ENCODE measurements at places on chromosomes 6 and 20.
A peak's percentile ranks its signal among the peaks of the same experiment; 100 is the strongest.

DNA sequence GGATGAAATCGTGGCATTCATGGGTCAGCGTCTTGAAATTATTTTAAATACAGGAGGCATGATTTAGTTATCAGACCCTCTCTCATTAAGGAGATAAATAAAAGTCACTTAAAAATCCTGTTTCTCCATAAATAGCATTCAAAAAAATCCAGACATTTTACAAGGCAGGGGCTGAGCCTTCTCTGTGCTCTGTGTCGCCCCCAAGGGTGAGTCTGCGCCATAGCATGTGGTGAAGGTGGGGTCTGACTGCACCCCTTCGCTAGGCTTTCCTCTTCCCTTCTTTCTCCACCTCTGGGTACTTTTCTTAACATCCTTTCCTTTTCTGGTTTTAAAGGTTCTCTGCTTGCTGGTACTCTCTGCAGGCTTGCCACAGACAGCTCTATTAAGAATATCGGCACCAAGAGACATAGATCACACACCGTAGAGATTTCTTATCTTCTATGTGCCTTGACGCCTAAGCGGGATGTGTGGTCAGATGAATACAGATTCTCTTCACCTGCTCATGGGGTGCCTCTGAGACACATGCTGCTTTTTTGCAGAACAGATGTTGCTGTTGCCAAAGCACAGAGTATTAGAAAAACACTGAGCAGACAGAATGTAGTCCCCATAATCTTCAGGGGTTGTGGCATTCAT, 20.1 kb upstream of the FAM209A start:
- peaks cover 3% of the 10 kb centered on the region for H3K36me3 ChIP-seq
- H3K4me3 ChIP-seq, result no peak overlapping the region
- H3K4me1 ChIP-seq, result no peaks in the 10 kb centered on the region
- no peak overlapping the region for H3K27ac ChIP-seq

- H3K27ac ChIP-seq, result peak overlapping the region; percentile 4
- peak; percentile 30 for DNase-seq
- no peaks in the 10 kb centered on the region for H3K27me3 ChIP-seq
- no peak overlapping the region for H3K4me3 ChIP-seq
These were observed 9.0 kb downstream of the POLH start for GRCh38 chr6:43584892-43585570.

GRCh38 chr6:107563694-107564588, 74.0 kb downstream of the SOBP start:
- no peaks in the 10 kb centered on the region for H3K36me3 ChIP-seq
- H3K27ac ChIP-seq, result no peak overlapping the region
- H3K4me3 ChIP-seq, result no peak overlapping the region

DNA sequence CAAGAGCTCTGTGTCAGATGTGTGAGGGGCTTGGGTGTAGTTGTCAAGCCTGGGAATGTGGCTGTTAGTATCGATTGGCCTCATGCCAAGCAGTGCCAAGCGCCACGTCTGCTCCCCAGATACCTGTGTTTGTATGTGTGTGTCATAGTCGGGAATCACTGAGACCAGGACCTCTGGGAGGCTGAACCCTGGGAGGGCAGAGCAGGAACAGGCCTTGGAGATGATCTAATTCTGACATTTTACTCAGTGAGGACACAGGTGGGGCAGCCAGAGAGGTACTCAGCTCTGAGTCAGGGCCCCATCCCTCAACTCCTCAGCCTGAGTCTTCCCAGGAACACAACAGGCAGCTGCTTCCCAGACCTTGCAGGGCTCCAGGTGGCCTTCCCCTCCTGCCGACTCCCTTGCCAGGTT, 51.2 kb upstream of the FANCE start:
- no peaks in the 10 kb centered on the region for H3K36me3 ChIP-seq
- no peak overlapping the region for H3K4me3 ChIP-seq
- no peak for DNase-seq
- H3K27ac ChIP-seq, result no peak overlapping the region

GRCh38 chr6:39494998-39495397, 172.5 kb upstream of the KCNK16 start:
- H3K36me3 ChIP-seq, result no peaks in the 10 kb centered on the region
- H3K27me3 ChIP-seq, result no peaks in the 10 kb centered on the region
- H3K4me1 ChIP-seq, result no peaks in the 10 kb centered on the region
- H3K4me3 ChIP-seq, result no peak overlapping the region

DNA sequence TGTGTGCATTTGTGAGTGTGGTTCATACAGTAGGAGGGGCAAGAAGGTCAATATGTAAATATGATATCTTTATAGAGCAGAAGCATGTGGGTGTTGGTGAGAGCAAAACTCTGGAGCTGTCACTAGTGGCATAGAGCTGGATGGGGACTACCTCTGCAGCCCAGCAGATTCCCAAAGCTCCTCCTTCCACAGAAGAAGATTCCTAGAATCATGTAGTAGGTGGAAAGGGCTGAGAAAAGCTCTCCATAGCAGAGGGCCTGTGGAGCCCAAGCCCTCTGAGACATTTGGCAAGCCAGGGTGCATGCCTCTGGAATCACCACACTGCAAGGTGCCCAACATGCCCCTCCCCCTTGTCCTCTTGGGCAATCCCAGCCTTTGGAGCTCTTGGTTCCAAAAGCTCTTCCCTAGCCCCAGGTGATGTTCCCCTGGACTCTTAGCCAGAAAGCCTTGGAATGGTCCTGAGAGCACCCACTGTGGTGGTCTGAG, 233.2 kb downstream of the LRFN2 start:
- no peak overlapping the region for H3K27ac ChIP-seq
- no peak for DNase-seq
- H3K36me3 ChIP-seq, result no peaks in the 10 kb centered on the region
- no peak overlapping the region for H3K4me3 ChIP-seq
- no peaks in the 10 kb centered on the region for H3K4me1 ChIP-seq
- H3K27me3 ChIP-seq, result no peaks in the 10 kb centered on the region

DNA sequence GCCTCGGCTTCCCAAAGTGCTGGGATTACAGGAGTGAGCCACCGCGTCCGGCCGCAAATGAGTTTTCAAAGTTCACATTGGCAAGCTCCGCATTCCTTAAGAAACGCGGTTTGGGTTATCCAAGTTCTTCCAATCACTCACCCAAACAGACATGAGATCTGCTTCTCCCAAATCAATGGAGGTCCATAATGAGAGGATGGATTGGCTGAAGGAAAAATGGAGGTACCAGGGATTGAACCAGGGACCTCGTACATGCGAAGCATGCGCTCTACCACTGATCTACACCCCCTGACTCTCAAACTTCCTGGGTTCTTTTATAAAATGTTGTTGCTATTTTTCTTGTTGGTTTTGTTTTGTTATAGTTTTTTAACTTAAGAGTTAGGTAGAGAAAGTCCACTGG, 170.0 kb downstream of the GPX5 start:
- no peak overlapping the region for H3K4me3 ChIP-seq
- H3K4me1 ChIP-seq, result no peaks in the 10 kb centered on the region
- H3K27me3 ChIP-seq, result peaks cover 35% of the 10 kb centered on the region
- no peak for DNase-seq
- no peak overlapping the region for H3K27ac ChIP-seq
- H3K36me3 ChIP-seq, result no peaks in the 10 kb centered on the region

GRCh38 chr6:139914910-139915309, 540.5 kb upstream of the CITED2 start:
- no peaks in the 10 kb centered on the region for H3K4me1 ChIP-seq
- no peak overlapping the region for H3K4me3 ChIP-seq
- H3K27ac ChIP-seq, result no peak overlapping the region
- no peak for DNase-seq
- no peaks in the 10 kb centered on the region for H3K27me3 ChIP-seq

- H3K27ac ChIP-seq, result no peak overlapping the region
- H3K4me3 ChIP-seq, result no peak overlapping the region
- H3K27me3 ChIP-seq, result no peaks in the 10 kb centered on the region
- no peaks in the 10 kb centered on the region for H3K36me3 ChIP-seq
These were observed 14.9 kb downstream of the RCAN2 start for GRCh38 chr6:46476301-46476700.

GRCh38 chr20:45945678-45946148, 11.2 kb downstream of the PCIF1 start:
- peak overlapping the region; percentile 87 for H3K27ac ChIP-seq
- no peak overlapping the region for H3K4me3 ChIP-seq
- peak; percentile 38 for DNase-seq
- H3K27me3 ChIP-seq, result no peaks in the 10 kb centered on the region
- H3K4me1 ChIP-seq, result peaks cover 47% of the 10 kb centered on the region

GRCh38 chr6:43744491-43744890, 25.5 kb upstream of the VEGFA start:
- H3K36me3 ChIP-seq, result no peaks in the 10 kb centered on the region
- no peak overlapping the region for H3K4me3 ChIP-seq
- DNase-seq, result no peak
- H3K27ac ChIP-seq, result no peak overlapping the region
- no peaks in the 10 kb centered on the region for H3K27me3 ChIP-seq

DNA sequence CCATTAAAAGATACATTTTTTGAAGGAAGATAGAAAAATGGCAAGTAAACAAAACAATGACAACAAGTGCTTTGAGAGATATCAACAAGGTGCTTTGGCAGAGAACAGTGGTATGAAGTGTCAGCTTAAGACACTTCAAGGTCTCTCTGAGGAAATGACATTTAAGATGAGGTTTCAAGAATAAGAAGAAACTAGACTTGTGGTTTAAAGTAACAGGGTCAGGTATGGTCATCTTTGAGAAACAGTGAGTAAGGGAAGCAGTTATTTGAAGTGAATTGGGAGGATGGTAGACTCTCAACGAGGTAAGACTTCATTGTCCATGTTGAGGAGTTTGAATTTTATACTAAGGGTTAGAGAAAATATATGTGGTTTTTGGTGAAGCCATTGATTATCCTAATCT, 77.8 kb downstream of the SYCP2L start:
- H3K27ac ChIP-seq, result no peak overlapping the region
- H3K4me3 ChIP-seq, result no peak overlapping the region
- H3K4me1 ChIP-seq, result no peaks in the 10 kb centered on the region
- no peak for DNase-seq

- peaks cover 11% of the 10 kb centered on the region for H3K4me1 ChIP-seq
- H3K27ac ChIP-seq, result no peak overlapping the region
- no peak overlapping the region for H3K4me3 ChIP-seq
- H3K27me3 ChIP-seq, result peaks cover 40% of the 10 kb centered on the region
- no peak for DNase-seq
- no peaks in the 10 kb centered on the region for H3K36me3 ChIP-seq
These were observed 14.4 kb downstream of the NR2E1 start for GRCh38 chr6:108180266-108180665.

DNA sequence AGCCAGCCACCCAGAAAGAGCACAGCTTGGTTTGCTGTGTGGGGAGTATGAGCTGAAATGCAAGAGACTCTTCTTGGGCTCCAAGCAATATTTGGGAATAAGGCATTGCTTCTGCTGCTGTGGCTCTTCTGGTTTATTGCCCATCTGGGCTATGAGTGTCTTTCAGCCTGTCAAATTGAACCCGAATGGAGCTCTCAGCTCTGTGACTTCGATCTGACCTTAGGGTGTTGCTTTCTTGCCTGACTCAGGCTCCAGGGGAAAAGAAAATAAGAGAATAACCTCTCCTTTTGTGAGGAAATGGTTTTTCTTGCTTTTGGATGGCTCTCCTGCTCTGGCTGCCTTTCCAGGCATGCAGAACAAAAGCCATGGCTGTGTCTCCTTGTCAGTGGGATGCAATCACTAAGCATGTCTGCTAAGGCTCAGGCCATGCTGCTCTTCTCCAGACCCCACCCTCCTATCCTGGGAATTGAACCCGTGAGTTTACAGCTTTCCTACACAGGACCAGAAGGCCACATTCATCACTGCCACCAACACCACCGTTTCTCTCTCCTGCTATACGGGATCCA, 169.4 kb upstream of the JAG1 start:
- H3K4me1 ChIP-seq, result no peaks in the 10 kb centered on the region
- no peak for DNase-seq
- H3K27ac ChIP-seq, result no peak overlapping the region
- H3K4me3 ChIP-seq, result no peak overlapping the region
- no peaks in the 10 kb centered on the region for H3K27me3 ChIP-seq

DNA sequence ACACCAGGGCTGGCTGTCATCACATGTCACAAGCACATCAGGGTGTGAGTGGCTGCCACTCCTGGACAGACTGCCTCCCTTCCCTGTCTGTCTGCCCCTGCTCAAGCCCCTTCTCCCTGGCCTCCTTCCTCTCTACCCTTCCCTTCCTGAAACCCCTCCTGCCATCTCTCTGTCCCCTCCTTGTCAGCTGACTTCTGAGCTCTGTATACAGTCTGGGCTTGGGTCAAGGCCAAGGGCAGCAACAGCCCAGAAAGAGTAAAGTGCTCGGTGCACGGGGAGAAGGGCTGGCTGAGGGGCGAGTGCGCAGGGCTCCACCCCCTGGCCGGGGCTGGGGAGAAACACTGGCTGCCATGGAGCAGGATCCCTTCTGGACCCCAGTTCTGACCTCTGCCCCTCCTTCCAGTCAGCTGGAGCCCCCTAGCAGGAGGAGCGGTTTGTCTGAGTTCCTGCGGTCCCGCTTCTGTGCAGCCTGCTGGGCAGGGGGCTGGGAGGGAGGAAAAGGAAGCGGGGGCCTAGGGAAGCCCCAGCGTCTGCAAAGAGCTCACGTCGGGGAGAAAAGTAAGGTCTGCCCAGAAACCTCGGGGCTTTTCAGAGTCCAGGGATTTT, 2.0 kb downstream of the LKAAEAR1 start:
- H3K4me1 ChIP-seq, result peaks cover 50% of the 10 kb centered on the region
- no peak overlapping the region for H3K4me3 ChIP-seq
- peaks cover 12% of the 10 kb centered on the region for H3K27me3 ChIP-seq
- peak; percentile 40 for DNase-seq
- H3K36me3 ChIP-seq, result no peaks in the 10 kb centered on the region
- H3K27ac ChIP-seq, result no peak overlapping the region

GRCh38 chr6:169428532-169428931, 174.9 kb upstream of the THBS2 start:
- no peak overlapping the region for H3K27ac ChIP-seq
- H3K4me3 ChIP-seq, result no peak overlapping the region
- no peaks in the 10 kb centered on the region for H3K4me1 ChIP-seq
- DNase-seq, result no peak
- no peaks in the 10 kb centered on the region for H3K27me3 ChIP-seq
- no peaks in the 10 kb centered on the region for H3K36me3 ChIP-seq

- no peak overlapping the region for H3K27ac ChIP-seq
- no peak overlapping the region for H3K4me3 ChIP-seq
- H3K27me3 ChIP-seq, result peaks cover 17% of the 10 kb centered on the region
- H3K36me3 ChIP-seq, result no peaks in the 10 kb centered on the region
These were observed 1.7 kb downstream of the KCNK15 start for GRCh38 chr20:44747166-44748004.

DNA sequence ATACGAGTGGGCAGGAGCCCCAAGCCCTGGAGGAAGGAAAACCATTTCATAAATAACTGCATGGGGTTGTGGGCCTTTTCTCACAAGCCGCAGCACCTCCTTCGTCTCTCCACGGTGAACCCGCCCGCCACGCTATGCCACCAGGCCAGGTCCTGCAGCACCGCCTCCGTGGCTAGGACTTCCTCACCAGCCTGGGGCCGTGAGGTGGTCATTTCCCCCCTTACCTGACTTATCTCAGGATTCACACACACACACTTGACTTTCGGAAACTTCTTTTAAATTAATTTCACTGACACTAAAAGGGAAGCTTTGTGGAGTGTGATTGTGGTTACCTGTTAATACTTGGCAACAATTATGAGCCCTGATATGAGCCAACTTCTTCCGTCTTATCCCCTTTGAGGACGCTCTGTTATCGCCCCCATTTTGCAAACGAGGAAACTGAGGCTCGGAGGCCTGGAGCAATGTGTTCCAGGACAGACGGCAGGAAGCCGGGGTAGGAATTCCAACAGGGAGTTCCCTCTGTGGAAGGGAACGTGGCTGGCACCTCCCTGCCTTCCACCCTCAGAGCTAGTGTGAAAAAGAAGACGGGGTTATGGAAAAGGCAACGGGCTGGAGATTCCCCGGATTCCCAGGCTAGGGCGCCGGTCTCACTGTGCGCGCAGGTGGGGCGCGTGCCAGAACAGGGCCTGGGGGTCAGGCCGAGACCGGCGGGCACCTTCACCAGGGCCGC, 817 bp upstream of the SLCO4A1 start:
- peak overlapping the region; percentile 17 for H3K4me3 ChIP-seq
- peaks cover 37% of the 10 kb centered on the region for H3K4me1 ChIP-seq
- peaks cover 4% of the 10 kb centered on the region for H3K27me3 ChIP-seq
- H3K27ac ChIP-seq, result no peak overlapping the region
- H3K36me3 ChIP-seq, result no peaks in the 10 kb centered on the region

Data from natural killer cell (primary cell).